ENCODE measurements at places on chromosomes 12 and 14.

DNA sequence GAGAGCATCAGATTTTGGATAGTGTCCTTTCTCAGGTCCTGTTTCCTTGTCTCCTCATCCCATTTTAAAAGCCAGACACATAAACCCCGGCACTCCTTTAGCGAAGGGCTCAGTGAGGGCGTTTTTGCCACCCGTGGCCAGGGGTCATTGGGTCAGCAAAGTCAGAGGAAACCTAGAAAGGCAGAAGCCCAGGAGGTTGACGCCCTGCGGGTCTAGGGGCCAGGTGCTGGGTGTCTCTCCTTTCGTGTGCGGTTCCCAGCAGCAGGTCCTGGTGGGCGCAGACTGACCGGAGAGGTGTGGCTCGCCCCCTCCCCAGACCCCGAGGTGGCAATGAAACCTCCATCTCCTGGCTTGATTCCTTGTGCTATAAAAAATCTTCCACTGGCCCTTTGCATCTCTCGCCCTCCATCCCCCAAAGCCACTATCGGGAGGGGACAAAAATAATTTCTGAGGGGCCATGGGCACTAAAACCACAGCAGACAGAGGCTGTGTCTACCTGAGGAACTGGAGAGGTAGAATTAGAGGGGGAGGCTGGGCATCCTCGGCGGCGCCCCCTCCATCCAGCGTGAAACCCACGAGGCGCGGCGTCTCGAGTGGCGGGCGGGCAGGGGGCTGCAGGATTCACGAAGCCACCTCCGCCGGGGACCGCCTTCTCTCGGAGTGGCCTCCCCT is 858 bp upstream of the FRMD6 start:
- no peak for DNase-seq

GRCh38 chr12:89655841-89656240 is 52.8 kb downstream of the ATP2B1 start:
- no peak for DNase-seq

DNA sequence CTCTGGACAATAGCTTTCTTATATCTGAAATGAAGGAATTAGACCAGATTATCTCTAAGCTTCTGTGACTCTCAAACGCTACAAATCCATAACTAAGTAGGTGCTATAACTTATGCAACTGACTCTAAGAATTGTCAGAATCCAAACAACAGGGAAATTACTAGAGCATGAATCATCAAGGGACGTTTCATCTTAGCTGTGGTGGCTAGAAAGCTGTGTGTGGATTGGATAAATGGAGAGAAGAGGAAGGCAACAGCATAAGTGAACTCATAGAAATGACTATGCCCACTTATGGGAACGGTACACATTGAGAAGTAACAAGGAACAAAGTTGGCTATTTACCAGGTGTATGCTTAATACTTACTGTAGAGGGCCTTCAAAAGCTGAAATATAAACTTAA is 96.0 kb upstream of the NEDD1 start:
- DNase-seq = no peak

- DNase-seq = no peak
Measured at GRCh38 chr12:123120452-123121166, 30.3 kb downstream of the PITPNM2 start.

DNA sequence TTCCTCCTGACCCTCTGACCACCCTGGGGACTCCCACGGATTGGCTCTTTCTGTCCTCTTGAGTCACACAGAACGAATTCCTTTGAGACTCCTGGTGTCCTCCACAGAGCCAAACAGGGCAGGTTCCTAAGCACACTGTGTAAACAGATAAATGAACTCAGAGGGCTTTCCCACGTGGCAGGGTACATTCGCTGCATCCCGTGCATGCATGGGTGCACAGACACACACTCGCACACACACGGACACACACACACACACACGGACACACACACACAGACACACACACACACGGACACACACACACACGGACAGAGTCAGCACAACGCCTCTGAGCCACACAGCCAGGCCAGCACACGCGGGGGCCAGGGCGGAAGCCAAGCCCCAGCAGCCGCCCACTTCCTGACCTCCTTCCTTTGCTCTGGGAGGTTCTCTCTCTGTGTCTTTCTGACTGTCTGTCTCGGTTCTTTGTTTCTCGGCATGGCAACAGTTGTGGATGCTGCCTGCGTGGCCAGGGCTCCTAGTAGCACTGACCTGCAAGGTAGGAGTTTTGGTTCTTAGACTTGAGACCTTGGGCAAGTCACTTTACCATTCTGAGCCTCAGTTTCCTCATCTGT is 706 bp downstream of the CRACR2A start:
- peak; percentile 55 for DNase-seq

DNA sequence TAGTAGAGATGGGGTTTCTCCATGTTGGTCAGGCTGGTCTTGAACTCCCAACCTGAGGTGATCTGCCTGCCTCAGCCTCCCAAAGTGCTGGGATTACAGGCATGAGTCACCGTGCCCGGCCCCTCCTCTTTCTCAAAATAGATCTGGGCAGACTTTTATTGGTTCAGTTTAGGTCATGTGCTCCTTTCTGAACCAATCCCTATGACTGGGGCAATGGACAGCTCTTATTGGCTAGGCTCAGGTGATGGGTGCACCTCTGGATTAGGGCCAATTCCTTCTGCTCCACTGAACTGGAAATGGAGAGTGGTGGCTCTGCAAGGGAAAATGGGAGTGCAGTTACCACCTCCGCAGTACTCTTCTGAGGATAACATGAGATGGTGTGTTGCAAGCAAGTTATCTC is 6.2 kb upstream of the ATP6V0A2 start:
- DNase-seq = no peak

- no peak for DNase-seq
Measured at GRCh38 chr12:132133952-132134652, 10.0 kb downstream of the DDX51 start.

- no peak for DNase-seq
Measured at GRCh38 chr12:106074706-106075392, 63.9 kb downstream of the NUAK1 start.

DNA sequence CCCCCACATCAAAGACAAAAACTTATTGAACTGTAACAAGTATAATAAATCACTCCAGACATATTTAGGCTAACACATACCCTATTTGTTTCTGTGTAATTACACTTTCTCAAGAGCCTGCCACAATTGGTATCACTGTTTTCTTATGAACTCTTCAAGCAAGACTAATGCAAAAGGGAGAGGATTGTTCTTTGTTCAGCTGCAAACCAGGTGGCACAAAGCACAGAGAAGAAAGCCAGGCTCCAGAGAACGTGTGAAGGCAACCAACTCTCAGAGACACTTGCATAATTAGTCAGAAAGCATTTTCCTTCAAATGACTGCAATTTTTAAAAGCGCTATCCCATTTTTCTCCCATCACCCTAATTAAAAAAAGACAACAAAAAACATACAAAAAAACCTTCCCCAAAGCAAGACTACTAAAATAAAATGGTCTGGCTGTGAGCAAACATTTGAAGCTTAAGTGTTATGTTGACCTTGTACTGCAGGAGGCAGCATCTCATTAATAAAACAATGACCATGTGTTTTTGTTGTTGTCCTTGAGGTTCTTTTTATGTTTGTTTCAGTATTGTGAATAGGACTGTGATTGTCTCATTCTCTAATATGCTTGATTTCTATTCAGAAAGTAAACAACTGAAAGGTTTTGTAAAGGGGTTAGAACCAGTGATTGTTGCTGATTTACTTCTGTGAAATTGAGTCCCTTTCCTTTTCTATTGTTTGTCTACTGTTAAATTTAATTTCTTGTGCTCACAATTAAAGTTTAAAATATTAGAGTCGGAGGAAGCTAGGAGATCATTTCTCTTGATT is 452.7 kb upstream of the PDE3A start:
- DNase-seq = no peak

GRCh38 chr12:70698345-70698744 is 61.1 kb upstream of the PTPRB start:
- no peak for DNase-seq

Data from stimulated activated CD8-positive, alpha-beta memory T cell treated with anti-CD3 and anti-CD28 coated beads, Interleukin-2, amount 100 ng/mL, for 48 hours (primary cell).